ENCODE measurements at places on chromosomes 11 and 22.
A peak's percentile ranks its signal among the peaks of the same experiment; 100 is the strongest.

- DNase-seq, result peak; percentile 7
Observed at GRCh38 chr11:57873196-57873911, 111.8 kb downstream of the CTNND1 start.

DNA sequence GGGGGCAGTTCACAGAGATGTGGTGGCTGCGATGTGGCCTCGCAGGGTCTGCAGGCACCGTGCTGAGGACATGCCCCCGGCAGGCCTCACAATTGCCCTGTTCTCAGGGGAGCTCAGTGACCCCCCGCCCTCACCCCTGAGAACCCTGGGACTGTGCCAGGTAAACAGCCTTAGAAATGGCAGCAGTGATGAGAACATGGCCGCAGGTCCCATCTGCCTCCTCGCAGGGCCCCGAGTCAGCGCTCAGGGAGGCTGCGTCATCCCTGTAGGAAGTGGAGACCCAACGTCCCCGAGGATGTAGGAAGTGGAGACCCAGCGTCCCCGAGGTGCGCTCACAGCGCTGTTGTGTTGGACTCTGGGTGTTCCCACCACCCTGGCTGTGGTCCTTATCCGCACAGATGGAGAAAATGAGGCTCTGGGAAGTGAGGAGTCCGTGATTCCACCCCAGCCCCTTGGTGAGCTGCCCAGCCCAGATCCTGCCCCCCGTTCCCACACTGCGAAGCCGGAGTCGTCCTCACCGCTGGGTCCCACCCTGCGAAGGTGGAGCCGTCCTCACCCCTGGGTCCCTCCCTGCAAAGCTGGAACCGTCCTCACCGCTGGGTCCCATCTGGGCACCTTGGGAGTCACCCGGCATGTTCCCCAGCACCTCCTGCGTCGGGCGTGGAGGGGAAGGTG is 1086.8 kb downstream of the BRD1 start:
- no peak for DNase-seq

GRCh38 chr22:42419243-42419881 is 12.8 kb downstream of the NFAM1 start:
- DNase-seq, result no peak

GRCh38 chr22:39148026-39148726 is 4.3 kb downstream of the CBX7 start:
- no peak for DNase-seq

GRCh38 chr22:28637225-28637624 is 42.4 kb downstream of the TTC28 start:
- DNase-seq, result no peak

- DNase-seq, result no peak
Observed at GRCh38 chr22:28462901-28463300, 216.7 kb downstream of the TTC28 start.

GRCh38 chr22:24559471-24559870 is 3.7 kb downstream of the SNRPD3 start:
- no peak for DNase-seq

DNA sequence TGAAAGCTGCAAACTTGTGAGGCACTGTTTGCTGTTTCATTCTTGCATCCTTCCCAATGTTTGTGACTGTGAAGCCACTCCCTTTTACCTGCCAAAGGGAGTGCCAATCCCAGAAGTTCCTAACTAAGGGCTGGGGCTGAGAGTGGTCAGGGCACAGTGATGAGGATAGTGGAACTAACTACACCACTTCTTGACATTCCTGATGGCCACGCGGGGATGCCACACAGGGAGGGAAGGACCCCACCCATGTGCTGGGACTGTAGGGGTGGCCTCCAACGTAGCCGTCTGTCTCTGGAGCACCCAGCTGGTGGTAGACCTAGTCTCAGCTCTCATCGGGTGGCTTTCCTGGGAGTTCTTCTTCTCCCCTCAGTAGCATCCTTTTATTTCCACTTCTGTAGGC is 335.5 kb downstream of the CADM1 start:
- no peak for DNase-seq

GRCh38 chr11:14882196-14882595 is 9.8 kb downstream of the CYP2R1 start:
- no peak for DNase-seq

- no peak for DNase-seq
Observed at GRCh38 chr11:3901249-3902025, 46.0 kb downstream of the STIM1 start.

DNA sequence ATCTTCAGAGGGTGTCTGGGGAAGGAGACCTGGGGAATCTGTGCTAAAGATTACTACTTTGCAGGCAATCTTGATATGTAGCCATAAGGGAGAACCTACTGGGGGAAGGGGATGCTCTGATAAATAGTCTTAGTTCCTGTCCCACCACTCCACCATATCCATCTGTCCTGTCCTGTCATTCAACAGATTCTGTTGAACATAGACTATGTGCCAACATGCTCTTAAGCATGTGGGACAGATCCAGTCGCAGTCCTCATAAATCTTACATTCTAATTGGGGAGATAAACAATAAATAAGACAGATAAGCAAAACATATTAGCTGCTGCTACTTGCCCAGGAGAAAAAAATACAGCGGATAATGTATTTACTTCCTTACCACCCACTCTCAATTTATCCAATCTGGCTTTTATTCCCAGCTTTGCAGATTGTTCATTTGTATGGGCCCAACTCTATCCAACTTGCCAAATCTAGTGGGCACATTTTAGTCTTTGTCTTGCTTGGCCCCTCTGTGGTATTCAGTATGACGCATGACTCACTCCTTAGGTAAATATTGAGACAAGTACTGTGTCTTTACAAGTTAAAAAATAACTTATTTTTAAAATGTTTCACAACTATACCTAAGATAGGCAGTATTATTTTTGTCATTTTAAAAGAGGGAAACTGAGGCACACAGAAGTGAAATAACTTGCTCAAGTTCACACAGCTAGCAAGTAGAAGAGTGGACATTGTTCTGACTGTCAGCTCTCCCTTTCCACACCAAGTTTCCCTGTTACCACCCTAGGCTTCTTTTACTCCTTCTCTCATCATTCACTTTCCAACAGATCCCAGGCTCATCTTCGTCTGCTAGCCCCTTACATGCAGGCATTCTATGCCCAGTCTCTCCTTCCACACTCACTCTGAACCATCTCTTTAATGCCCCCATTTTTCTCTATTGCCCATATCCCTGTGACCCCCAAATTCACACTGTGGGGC is 133.6 kb upstream of the SESN3 start:
- no peak for DNase-seq

GRCh38 chr22:28940441-28940840 is 57.1 kb downstream of the ZNRF3 start:
- DNase-seq, result no peak

DNA sequence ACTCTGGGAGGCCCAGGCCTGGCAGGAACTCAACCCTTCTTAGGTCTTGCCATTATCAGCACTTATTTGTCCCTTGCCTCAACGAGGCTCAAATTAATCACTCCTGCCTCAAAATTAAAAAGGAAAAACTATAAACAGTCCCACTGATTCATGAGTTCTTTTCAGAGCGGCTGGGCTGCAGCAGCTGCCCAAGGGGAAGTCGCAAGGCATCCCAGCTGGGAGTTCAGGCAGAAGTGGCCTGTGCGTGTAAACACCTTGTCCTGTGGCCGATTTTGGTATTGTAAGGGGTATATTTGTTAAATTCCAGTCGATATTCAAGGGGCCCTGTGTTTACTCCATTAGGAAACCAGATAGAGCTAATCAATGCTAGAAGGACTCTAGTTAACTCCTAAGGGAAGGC is 213.9 kb upstream of the CADM1 start:
- DNase-seq, result no peak

GRCh38 chr11:62124186-62125113 is 639 bp downstream of the INCENP start:
- peak; percentile 59 for DNase-seq

GRCh38 chr11:11533751-11534150 is 88.1 kb downstream of the GALNT18 start:
- DNase-seq, result no peak

- no peak for DNase-seq
Observed at GRCh38 chr11:15968461-15969130, 387.8 kb downstream of the SOX6 start.

DNA sequence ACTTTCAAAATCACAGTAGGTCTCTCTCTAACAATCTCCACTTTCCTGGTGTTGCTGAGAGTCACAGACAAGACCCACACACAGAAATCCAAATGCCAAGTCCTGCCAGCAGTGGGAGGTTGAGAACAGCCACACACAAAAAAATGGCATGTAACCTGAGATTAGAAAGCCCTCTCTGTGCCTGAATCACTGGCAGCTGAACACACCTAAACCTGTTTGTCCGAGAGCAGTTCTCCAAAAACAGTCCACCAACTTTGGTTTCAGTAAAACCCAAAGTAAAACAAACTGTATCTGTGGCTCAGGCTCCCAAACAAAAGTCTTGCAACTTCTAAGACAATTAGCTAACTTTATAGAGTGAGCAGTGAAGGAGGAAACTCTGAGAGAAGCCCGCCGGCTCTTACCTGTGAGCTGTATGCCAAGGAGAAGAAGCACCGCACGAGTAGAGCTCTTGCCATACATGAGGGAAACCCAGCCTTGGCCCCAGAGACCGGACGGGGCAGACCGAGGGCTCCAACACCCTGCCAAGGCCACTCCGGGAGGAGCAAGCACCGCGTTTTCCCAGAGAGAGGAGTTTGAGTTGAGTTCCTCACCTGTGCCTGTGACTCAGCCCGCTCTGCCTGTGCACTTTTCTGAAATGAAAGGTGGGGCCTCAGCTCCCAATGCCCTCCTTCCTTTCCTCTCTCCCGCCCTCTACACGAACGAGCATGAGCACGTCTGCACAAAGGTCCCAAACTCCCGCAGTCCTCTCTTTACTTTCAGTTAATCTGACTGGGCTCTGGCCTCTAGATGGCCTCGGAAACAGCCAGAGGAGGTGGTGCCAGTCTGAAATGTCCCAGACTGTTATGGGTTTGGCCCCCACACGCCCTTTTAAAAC is at the start of gene MPZL2:
TSS of gene MPZL2 (minus strand) at position 603 of the 874 bp plus-strand sequence. CDS start at position 459, 144 bp downstream.
- no peak for DNase-seq

- DNase-seq, result no peak
Observed at GRCh38 chr11:92477686-92478085, 253.1 kb downstream of the FAT3 start.

GRCh38 chr11:111981270-111981669 is 43.9 kb upstream of the DLAT start:
- no peak for DNase-seq

- DNase-seq, result no peak
Observed at GRCh38 chr22:32632512-32633315, 158.1 kb downstream of the FBXO7 start.

GRCh38 chr11:129211397-129211796 is 19.3 kb upstream of the ARHGAP32 start:
- DNase-seq, result no peak

- DNase-seq, result no peak
Observed at GRCh38 chr11:76796511-76797198, 13.5 kb downstream of the TSKU start.

DNA sequence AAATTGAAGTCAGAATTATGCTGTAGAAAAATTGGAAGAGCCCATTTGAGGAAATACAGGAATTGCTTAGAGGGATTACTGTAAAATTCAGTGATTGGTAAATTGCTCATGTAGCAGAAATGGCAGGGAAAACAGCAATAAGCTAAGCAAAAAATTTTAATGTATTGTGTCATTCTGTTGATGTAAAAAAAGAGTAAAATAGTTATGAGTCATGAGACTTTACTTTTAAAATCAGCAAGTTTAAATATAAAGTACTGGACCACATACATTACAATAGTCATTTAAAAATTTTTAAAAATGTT is 10.4 kb downstream of the PDHX start:
- DNase-seq, result peak; percentile 71

DNA sequence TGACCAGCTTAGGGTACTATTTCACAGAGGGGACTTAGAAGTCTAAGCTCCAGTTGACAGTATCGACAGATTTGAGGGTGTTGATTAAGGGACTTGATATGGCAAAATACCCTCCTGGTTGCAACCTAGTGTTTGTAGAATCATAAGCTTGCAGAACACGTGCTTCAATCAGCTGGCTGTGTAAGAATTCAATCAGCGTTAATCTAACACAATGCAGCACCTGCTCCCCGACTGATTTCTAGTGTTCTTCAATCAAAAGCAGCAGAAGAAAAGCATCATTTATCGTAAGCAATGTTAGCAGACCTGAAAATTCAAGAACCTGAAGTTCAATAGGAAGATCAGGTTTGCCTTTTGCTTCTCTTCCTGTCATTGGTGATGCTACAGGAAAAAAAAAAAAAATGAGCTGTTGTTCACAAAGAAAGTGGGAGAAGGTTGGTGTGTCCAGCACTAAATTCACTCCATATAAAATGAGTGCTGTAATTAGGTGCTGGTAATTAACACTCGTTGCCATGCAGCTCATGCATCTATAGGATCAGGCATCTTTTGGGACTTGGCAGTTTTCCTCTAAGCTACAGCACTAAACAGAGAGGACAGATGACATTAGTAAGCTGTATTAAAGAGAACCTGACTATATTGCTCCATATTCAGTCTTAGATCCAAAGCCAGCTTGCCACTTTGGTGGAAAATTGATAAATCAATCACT is 840.3 kb downstream of the OPCML start:
- no peak for DNase-seq

DNA sequence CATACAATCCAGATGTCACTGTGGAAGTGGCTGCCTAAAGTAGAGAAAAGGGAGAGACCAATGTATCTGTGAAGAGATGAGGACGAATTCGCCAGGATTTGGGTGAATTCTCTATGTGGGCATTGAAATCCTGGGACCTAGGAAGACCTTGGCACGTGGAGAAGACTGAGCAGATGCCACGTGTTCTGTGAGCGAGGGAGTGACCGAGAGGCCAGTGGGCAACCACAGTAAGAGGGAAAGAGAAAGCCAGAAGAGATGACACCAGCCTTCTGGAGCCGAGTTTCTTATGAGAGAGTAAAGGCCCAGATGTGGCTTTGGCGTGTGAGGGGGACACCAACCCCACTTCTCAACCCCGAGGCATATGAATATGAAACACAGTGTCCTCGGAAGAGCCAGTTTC is 228.1 kb downstream of the BUD13 start:
- no peak for DNase-seq

DNA sequence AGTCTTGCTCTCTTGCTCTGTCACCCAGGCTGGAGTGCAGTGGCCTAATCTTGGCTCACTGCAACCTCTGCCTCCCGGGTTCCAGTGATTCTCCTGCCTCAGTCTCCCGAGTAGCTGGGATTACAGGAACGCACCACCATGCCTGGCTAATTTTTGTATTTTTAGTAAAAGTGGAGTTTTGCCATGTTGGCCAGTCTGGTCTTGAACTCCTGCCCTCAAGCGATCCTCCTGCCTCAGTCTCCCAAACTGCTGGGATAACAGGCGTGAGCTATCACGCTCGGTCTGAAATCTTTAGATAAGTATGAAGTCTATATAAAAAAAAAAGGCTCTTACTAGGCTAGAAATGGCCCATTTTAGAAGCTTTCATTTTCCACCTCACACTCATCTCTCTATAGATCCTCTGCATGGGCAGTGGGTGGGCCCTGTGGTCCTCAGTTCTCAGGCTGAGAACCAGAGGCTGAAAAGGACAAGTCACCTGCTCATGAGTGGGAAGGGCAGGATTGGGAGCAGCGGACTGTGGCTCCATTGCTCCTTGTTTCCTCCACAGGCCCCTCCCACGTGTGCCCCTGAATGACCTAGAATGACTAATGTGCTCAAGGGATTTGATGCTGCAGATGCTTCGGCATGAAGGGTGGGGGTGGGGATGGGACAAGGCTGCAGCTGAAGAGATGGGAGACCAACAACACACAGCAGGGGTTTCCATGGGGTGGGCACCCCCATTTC is 19.8 kb upstream of the PRAME start:
- DNase-seq, result peak; percentile 59

- no peak for DNase-seq
Observed at GRCh38 chr11:61361237-61361740, 393 bp downstream of the CYB561A3 start.
